K562 (cell line): ENCODE measurements at places on chromosomes 12 and 14.

DNA sequence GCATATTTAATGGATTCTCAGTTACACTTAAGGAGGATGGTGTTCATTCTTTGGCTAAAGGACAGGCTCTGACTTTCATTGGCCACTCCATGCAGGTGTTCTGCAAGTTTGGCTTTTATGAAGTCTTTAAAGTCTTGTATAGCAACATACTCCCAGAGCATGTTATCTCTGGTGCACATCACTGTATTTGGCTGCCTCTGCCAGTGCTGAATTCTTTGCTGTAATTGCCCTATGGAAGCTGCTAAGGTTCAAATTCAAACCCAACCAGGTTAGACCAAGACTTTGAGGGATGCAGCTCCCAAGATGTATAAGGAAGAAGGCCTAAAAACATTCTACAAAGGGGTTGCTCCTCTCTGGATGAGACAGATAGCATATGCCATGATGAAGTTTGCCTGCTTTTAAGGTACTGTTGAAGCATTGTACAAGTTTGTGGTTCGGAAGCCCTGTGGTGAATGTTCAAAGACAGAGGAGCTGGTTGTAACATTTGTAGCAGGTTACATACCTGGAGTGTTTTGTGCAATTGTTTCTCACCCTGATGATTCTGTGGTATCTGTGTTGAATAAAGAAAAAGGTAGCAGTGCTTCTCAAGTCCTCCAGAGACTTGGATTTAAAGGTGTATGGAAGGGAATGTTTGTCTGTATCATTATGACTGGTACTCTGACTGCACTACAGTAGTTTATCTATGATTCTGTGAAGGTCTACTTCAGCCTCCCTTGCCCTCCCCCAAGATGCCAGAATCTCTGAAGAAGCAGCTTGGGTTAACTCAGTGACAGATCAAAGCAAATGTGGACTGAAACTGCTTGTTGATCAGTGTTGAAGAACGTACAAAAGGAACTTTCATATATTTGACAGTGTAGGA is 19.4 kb downstream of the TMEM116 start:
- H3K36me3 ChIP-seq: no peaks in the 10 kb centered on the region; the same call in 1 of the 3 replicates
- peak; percentile 58 for DNase-seq
- H3K27me3 ChIP-seq: no peaks in the 10 kb centered on the region
- H3K4me1 ChIP-seq: peaks cover 27% of the 10 kb centered on the region; the same call in 2 of the 3 replicates
- H3K27ac ChIP-seq: peak overlapping the region; percentile 71

- peak within 1 kb of the TSS; percentile 65 for H3K4me3 ChIP-seq
- DNase-seq: peak; percentile 83
- H3K36me3 ChIP-seq: peaks cover 13% of the 10 kb centered on the region; the same call in 2 of the 3 replicates
- H3K27me3 ChIP-seq: no peaks in the 10 kb centered on the region
These were observed at the start of gene ARHGEF25 for GRCh38 chr12:57611108-57611826. TSS of gene ARHGEF25 (plus strand) at chr12:57611435. CDS start at chr12:57611895, 460 bp downstream.

DNA sequence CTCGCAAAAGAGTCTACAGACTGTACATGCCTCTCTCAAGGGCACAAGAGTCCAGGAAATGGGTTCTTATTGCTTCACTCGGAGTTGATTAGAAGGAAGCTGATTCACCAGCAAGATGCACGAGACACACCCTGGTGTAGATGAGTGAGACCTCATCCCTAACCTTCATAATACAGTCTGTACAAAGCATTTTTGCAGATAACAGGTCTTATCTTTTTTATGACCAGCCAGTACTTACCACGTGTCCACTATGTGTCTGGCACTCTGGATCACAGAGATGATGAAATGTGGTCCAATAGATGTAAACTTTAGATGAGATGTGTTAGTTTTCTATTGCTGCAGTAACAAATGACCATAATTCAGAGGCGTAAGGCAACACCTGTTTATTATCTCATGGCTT is 53.4 kb upstream of the PWP1 start:
- H3K4me3 ChIP-seq: no peak overlapping the region
- no peaks in the 10 kb centered on the region for H3K4me1 ChIP-seq
- no peaks in the 10 kb centered on the region for H3K36me3 ChIP-seq
- H3K27ac ChIP-seq: no peak overlapping the region

GRCh38 chr12:109902891-109903418 is 2.9 kb downstream of the TCHP start:
- no peak overlapping the region for H3K4me3 ChIP-seq
- no peak overlapping the region for H3K27ac ChIP-seq
- peaks cover 4% of the 10 kb centered on the region; the same call in 1 of the 3 replicates for H3K4me1 ChIP-seq
- H3K36me3 ChIP-seq: peaks cover 52% of the 10 kb centered on the region; the same call in 2 of the 3 replicates
- no peaks in the 10 kb centered on the region for H3K27me3 ChIP-seq

- H3K27me3 ChIP-seq: no peaks in the 10 kb centered on the region
- no peaks in the 10 kb centered on the region for H3K36me3 ChIP-seq
- H3K4me1 ChIP-seq: peaks cover 16% of the 10 kb centered on the region
- DNase-seq: no peak
- H3K27ac ChIP-seq: no peak overlapping the region
These were observed 35.3 kb downstream of the ISCA2 start for GRCh38 chr14:74528886-74529285.

- H3K27ac ChIP-seq: no peak overlapping the region
- H3K4me1 ChIP-seq: no peaks in the 10 kb centered on the region
- H3K36me3 ChIP-seq: no peaks in the 10 kb centered on the region
- H3K27me3 ChIP-seq: no peaks in the 10 kb centered on the region
These were observed 14.5 kb upstream of the CLEC4A start for GRCh38 chr12:8108808-8109398.

DNA sequence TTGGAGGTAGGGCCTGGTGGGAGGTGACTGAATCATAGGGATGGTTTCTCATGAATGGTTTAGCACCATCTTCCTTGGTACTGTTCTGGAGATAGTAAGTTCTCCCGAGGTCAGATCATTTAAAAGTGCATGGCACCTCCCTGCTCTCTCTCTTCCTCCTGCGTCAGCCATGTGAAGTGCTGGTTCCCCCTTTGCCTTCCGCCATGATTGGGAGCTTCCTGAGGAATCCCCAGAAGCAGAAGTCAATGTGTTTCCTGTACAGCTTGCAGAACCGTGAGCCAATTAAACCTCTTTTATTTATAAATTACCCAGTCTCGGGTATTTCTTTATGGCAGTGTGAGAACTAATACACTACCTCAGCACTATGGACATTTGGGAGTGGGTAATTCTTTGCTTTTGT is 4.8 kb upstream of the LGMN start:
- H3K27me3 ChIP-seq: peaks cover 5% of the 10 kb centered on the region; the same call in 1 of the 2 replicates
- H3K4me3 ChIP-seq: no peak overlapping the region
- H3K36me3 ChIP-seq: no peaks in the 10 kb centered on the region
- no peak overlapping the region for H3K27ac ChIP-seq
- H3K4me1 ChIP-seq: peaks cover 3% of the 10 kb centered on the region; the same call in 2 of the 3 replicates
- no peak for DNase-seq

DNA sequence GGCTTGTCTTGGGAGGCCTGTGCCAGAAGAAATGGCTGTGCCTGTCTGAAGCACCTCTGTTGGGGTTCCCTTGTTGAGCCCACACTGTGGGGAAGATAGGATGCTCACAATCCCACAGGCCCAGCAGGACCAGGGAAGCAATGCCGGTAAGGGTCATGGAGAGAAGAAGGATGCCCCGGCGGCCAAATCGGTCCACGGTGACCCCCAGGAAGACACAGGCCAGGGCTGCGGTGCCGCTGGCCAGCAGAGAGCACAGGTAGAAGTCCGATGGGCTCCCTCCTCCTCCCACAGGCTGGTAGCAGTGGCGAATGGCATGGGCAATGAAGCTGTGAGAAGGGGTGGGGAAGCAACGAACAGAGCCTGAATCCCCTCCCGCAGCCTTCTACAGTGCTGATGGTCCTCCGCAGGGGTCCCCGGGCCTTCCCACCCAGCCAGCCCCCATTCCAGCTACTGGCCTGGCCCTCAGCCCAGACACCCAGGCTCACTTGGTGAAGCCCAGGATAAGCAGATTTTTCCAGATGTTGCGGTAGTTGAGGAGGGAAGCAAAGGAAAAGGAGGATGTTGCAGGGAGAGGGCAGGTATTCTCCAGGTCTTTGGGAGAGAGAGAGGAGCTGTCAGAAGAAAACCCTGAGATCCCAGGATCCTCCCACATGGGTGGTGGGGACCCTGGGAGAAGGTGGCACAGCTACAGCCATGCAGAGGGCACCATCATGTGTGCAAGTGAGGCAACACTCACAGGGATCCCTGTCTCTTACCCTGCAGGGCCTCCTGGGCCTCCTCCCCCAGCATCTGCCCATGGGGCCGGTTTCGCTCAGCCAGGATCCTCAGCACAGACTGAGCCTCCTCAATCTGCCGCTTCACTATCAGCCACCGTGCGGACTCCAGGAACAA is 5.0 kb downstream of the SLC22A17 start:
- no peaks in the 10 kb centered on the region for H3K36me3 ChIP-seq
- DNase-seq: no peak
- H3K27me3 ChIP-seq: peaks cover 3% of the 10 kb centered on the region; the same call in 1 of the 3 replicates
- H3K4me3 ChIP-seq: no peak overlapping the region
